ENCODE measurements at places on chromosomes 4 and X. TPM values are rescaled to one million over a fixed set of nuclear protein-coding genes. Genes with fewer than 3 reads are reported as not detected.

DNA sequence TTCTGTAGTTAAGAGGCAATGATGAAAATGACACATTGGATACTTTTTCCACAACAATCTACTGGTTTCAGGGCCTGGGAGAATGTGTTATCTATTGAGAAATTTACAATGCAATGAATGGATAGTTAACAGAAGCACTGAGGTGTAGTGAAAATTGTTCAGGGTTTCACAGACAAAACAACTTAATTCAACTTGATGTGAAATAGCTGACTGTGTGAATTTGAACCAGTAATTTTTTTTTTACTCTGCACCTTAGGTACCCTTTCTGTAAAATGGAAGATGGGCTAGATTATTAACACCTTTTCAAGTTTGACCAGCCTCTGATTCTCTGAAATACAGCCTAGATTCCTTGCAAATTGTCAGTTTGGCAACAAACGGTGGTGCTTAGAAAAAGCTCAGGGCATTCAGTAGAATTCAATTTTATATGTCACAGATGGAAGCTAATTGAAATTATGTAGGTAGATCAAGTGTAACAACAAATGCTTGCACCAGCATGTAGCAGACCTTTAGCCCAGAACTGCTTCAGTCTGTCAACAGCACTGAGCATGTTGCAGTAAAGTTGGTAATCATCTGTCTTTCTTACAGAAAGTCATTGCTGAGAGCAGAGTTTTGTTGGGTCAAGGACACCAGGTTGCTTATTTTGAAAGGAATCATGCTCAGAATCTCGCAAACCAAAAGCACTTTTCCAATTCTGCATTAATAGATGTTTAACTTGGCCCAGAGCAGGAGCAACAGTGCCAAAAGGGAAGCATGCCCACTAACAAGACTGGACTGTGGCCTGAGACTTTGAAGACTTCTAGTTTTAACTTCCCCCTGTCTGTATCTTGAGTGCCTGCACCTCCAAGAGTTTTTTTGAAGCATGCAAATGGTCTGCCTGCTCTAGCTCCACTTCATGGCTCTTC lies 526.6 kb downstream of the PACRGL start:
- no peak for DNase-seq

- DNase-seq, result no peak
These were observed 25.8 kb downstream of the CRMP1 start for GRCh38 chr4:5866841-5867813.

DNA sequence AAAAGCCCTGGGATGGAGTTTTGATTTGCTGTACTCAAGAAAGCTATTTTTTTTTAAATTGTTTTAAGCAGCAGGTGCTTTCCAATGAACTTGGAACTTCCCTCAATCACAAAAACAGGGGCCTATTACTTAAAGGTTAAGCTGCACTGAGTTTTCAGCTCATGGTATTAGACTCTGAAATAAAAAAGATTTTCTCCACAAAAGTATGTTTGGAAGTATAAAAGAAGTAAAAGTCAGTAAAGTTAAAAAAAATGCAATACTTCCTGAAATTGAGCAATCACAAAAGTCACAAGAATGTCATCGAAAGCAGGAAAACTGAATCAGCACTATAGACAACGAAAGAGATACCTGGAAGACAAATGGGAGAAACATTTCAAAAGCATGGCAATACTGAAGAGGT lies 38.9 kb upstream of the PLAC8 start:
- no peak for DNase-seq

- no peak for DNase-seq
These were observed 23.0 kb downstream of the GAB3 start for GRCh38 chrX:154727871-154728270.

- DNase-seq, result no peak
These were observed 765.3 kb upstream of the SLIT2 start for GRCh38 chr4:19486400-19486799.

DNA sequence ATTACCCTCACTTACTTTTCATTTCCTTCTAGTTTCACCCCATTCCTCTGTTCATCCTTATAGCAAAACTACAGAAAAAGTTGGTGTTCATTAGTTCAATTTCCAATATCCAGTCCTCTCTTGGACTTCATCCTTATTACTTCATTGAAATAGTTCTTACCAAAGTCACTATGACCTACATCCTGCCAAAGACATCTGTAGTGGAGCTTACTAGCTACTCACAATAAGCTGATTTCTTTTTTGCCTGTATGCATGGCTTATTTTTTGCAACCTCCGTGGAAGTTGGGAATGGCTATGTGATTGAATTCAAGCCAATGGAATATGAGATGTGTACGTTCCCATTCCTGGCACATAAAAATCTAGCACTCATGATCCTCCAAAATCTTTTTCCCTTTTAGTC lies 4.6 kb upstream of the CDKL2 start:
- DNase-seq, result no peak

TRO gene
- 1.6 TPM for total RNA-seq

MTNR1A gene
- 3.9 TPM for total RNA-seq

TMEM150C gene
- total RNA-seq, result 2.5 TPM
